ENCODE measurements at places on chromosomes 16 and 17. TPM values are rescaled to one million over a fixed set of nuclear protein-coding genes. Genes with fewer than 3 reads are reported as not detected.

GRCh38 chr17:6374761-6375312 lies 60.1 kb downstream of the AIPL1 start:
- no peak for DNase-seq

SLFN14 gene
- polyA plus RNA-seq: 0.19 TPM

DNA sequence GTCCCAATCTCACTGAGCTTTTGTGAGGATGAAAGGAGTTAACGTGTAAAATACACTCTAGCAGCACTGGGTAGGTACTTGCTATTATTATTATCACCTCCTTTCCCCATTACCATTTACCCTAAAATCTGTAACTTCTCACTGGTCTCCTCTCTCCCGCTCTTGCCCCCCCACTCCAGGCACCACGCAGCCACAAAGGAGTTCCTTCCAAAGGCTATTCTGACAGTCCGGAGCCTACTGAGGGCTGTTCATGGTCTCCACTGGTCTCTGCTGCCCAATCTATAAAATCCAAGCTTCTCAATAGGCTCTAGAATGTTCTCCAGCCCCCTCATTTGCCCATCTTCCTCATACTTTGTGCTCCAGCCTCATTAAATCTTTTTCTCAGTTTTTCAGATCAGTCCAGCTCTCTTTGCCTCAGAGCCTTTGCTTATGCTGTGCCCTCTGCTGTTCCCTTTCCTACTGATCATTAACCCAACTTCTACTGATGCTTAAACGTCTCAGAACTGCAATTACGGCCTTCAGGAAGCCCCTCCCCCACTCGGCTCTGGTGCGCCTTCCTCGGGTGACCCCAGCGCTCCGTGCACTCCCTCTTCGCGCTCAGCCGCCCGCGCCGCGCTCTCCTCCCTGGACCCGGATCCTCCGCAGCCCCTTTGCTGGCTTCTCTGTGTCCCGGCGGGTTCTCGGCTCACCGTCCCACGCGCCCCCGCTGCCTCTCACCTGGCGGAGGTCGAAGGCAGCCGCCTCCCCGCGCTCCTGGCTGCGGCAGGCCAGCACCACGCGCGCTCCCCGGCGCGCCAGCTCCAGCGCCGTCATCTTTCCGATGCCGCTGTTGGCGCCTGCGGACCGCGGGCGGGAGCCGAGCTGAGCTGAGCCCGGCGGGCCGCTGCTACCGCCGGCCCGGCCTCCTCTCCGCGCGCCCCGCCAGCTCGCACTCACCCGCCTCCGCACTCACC lies 737 bp downstream of the DHRS13 start:
- DNase-seq: peak; percentile 67

RAB37 gene
- 1.2 TPM for polyA plus RNA-seq

- no peak for DNase-seq
Measured at GRCh38 chr17:71790791-71791190, 330.0 kb upstream of the SOX9 start.

DNA sequence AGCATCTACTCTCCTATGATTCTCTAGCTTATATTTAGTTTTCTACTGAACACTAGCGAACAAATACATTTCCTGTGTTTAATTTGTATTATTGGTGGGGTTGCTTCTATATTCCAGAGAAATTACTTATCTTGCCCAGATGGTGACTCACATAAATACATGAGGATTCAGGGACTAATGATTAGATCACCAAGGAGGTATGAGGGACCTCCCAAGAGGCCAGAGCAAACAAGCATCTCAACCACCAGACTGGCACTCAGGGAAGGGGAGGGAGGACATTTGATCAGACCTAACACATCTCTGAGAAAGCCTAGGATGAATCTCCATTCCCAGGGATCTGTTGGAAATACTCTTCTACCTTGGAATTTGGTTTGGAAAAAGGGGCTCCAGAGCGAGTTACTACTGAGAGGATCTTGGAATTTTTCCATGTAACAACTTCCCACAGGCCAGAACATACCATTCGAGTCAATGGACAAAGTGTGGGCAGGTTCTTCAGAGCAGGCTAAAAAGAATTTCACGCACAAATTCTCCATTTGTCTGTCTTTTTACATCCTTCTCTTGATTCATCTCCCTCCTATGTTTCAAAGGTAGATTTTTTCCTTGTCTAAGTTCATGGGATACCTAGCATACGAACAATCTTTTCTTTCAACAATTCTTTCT lies 262.6 kb upstream of the MYOCD start:
- DNase-seq: no peak

DNA sequence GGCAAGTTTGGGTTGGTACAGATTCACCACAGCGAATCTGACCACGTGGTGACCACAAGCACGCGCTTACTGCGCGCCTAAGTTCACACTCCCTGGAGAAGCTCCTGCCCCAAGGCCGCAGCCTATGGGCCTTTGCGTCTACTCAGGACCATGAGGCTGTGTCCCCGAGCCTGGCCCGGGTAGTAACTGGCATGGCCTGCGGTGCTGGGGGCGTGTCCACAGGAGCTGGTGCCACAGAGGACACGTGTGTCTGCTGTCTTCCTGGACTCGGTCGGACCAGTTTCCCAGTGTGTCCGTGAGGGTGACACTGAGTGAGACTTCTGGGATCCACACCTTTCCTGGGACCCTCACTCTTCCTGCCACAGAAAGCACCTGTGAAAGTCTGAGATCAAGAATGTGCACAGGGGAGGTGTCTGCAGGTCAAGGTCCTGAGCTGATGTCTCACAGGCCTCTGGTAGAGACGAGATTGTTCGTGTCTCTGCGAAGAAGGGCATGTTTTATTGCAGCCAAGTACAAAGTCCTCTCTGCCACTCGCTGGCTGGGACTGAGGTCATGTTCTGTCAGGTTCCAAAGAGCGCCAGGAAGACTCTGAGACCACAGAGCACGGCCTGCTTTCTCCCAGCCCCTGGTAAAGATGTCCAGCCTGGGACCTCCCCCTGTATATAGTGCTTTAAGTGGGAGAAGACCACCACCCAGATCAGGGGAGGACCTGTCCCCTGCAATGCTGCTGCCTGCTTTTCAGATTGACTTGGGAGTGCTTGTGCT lies 25.2 kb upstream of the CAPN15 start:
- no peak for DNase-seq

GAN gene
- 2.6 TPM for polyA plus RNA-seq

- DNase-seq: no peak
Measured at GRCh38 chr16:53666786-53667415, 36.8 kb downstream of the RPGRIP1L start.

DNA sequence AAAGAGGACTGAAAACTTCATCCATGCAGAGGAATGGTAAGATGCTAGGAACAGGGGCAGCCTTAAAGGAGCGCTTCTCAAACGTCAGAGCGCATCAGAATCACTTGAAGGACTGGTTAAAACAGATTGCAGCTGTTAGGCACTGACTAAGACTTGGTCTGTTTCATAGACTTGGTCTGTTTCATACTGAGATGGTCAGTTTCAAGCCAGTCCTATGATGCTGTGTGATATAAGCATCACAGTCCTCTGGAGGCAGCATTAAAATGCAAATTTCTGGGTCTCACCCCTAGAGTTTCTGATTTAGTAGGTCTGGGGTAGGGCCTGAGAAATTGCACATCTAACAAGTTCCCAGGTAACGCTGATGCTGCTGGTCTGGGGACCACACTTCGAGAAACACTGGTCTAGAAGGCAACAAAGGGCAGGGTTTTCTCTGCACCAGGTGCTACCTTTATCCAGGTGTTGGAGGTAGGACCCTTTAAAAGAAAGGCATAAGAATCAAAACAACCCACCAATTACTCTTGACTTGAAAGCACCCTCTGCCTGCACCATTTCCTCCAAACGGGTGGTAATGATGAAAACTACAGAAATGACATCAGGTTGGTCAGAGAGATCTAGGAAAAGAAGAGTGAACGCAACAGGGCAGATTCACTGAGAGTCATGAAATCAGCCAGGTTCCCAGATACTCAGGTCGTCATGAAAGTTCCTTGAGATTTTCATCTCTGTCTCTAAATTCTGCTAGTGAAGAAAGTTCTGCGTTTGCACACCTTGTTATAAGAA lies 95.0 kb upstream of the RCVRN start:
- DNase-seq: no peak

TBC1D3D gene
- 1.4 TPM for polyA plus RNA-seq

- DNase-seq: no peak
Measured at GRCh38 chr17:39607057-39607850, 466 bp downstream of the NEUROD2 start.

- no peak for DNase-seq
Measured at GRCh38 chr16:57240851-57241250, 4.2 kb upstream of the ARL2BP start.

TUFM gene
- polyA plus RNA-seq: 165 TPM

- DNase-seq: no peak
Measured at GRCh38 chr17:43092901-43093300, 32.3 kb downstream of the BRCA1 start.

ATMIN gene
- polyA plus RNA-seq: 28.6 TPM

- no peak for DNase-seq
Measured at GRCh38 chr17:7130621-7131422, 16.2 kb upstream of the ASGR2 start.

- DNase-seq: no peak
Measured at GRCh38 chr17:35578929-35579432, 610 bp upstream of the PEX12 start.

DNA sequence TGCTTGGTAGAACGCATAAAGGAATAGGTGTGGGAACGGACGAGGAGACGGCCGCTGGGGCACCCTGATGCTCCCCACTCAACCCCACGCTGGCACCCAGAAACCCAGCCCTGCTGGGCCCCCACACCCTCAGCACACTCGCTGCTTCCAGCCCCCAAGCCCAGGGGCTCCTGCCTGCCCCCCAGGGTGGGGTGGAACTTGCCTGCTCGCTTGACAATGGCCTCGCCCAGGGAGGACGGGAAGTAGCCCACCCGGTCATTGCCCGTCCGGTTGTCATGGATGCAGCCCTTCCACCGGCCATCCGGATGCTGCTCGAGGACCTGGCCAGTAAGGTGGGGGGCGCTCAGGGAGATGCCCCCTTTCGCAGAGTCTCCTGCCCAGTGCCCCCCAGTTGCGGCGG lies 9.9 kb downstream of the CASKIN1 start:
- DNase-seq: no peak

ADCY7 gene
- 10.2 TPM for polyA plus RNA-seq

MILR1 gene
- 6.9 TPM for polyA plus RNA-seq

GRCh38 chr17:65417406-65418221 lies 143.8 kb downstream of the AXIN2 start:
- no peak for DNase-seq

AIPL1 gene
- not detected for polyA plus RNA-seq

DNA sequence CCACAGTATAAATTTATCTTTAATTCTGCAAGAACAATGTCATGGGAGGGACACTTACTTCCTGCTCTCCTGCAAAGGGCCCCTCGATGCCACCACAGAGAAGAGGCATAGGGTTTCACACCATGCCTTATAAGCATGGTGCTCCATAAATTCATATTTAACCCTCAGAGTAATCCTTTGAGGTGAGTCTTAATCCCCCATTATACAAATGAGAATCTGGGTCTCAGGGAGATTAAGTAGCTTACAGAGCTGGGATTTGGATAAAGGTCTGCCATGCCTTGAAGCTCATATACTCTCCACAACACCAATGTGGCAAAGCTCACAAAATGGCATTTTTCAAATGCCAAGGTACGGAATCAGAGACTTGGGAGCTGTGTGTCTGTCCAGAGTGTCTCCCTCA lies 268.5 kb upstream of the CCL2 start:
- no peak for DNase-seq

GRCh38 chr17:29870836-29871465 lies 59.1 kb downstream of the SSH2 start:
- peak; percentile 62 for DNase-seq

GRCh38 chr17:61009663-61010062 lies 332.0 kb downstream of the BCAS3 start:
- DNase-seq: peak; percentile 23

DNA sequence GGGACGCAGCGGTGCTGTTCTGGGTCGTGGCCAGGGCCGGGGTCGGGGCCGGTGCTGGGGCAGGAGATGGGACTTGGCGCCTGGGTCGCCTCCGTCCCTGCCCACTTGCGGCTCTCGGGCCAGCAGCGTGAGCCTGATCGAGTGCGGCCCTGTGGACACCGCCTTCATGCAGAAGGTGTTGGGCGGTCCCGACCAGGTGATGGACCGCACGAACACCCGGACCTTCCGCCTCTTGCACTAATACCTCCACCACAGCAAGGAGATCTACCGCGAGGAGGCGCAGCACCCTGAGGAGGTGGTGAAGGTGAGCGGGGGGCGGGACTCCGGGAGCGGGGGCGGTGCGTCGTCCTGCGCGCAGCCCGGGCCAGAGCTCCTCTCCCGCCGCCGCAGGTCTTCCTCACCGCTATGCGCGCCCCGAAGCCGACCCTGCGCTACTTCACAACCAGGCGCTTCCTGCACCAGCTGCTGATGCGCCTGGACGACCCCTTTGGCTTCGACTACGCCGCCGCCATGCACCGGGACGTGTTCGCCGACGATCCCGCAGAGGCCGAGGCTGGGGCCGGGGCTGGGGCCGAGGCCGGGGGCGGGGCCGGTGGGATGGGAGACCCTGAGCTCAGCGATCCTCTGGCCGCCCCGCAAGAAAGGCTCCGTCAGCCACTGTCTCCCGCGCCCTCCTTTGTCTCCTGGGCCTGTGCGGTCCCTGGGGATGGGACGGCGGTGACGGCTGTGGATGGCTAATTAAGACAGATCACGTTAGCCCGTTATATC lies 4.5 kb upstream of the HSD17B1 start:
- peak; percentile 54 for DNase-seq

DNA sequence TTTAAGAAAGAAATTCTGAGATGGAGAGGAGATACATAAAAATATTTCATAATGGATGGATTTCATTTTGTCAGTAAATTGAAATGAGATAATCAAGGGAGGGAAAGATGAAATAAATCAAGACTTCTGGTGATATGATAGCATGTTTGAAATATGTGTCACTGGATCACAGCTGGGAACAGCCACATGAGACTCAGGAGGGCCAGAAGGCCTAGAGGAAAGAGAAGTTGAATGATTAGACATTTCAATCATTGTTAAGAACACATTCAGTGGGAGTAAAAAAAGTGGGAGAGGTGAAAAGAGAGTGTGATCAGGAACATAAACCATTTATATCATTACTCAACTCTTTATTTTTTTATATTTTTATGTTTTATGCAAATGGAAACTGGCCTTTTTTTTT lies 933.4 kb downstream of the KCNJ2 start:
- no peak for DNase-seq

HOXB9 gene
- polyA plus RNA-seq: 0.43 TPM

CTRL gene
- 3.1 TPM for polyA plus RNA-seq

SLX4 gene
- polyA plus RNA-seq: 4.6 TPM

DNA sequence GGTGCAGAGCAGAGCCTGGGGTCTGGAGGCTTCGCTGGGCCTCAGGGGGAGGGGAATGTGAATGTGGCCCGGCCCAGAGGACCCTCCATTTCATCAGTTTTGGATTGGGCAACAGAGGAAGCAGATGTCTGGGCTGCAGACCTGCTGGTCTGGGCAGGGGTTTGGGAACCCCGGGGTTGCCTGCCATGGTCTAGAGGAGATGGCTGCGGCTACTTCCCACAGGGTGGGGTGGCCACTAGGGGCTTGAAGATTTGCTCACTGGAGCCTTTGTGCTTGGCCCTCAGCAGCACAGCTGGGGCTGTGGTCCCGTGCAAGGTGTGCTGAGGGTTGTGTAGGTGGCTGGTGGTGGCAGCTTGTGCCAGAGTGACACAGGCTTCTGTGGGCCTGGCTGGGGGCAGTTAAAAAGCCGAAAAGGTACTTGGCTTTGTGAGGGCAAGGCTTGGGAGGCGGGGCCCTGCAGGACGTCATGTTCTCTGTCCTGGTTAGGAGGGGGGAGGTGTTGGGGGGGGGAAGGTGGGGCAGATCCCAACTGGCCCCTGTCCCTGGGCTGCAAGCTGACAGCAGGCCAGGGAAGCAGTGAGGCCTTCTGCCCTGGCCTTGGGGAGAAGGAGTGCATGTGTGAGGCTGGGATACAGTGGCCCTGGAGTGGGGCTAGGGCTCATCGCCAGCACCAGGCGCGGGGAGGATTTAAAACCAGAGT lies 98.0 kb downstream of the KPNA2 start:
- DNase-seq: no peak

- DNase-seq: no peak
Measured at GRCh38 chr17:75856062-75856756, 1.1 kb upstream of the WBP2 start.
